ENCODE measurements at places on chromosomes 16 and 17.

GRCh38 chr17:68324114-68324513 is 32.8 kb downstream of the ARSG start:
- no peak for DNase-seq

- DNase-seq: peak; percentile 64
Measured at GRCh38 chr17:62986549-62986948, 20.5 kb downstream of the TANC2 start.

- DNase-seq: no peak
Measured at GRCh38 chr16:1184156-1184868, 31.4 kb downstream of the CACNA1H start.

DNA sequence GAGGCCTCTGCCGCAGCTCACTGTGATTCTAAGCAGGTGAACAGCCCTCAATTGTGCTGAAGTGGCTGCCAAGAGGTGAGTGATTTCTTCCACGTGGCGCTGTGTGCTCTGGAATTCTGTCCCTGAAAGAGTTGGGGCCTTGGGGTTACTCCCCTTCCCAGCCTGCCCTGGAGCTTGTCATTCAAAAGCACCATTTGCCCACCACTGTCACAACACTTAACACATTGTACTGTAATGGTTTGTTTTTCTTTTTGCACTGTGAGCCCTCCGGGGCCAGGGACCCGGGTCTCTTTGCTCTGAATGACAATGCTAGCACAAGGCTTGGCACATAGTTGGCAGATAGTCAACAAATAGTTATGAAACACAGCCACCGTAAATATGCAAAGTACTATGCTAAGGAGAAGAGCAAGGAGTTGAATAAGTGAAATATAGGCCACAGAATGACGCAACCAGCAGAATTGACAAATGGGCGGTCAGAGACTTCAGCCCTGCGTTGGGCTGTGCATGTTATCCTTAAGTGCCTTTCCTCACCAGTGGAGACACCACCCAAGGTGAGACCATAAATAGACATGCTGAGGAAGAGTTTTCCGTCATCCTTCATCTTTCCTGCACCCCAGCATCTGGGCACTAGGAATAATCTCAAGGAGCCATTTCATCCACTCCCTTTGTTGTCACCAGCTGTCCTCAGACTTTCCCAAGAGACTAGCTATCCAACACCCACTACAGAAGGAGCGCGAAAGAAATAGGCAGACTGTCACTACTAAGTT is 112.0 kb upstream of the DNAH9 start:
- DNase-seq: no peak

GRCh38 chr17:19718041-19718612 is 1.7 kb upstream of the SLC47A2 start:
- DNase-seq: no peak

GRCh38 chr17:27895940-27896535 is 2.9 kb upstream of the LYRM9 start:
- no peak for DNase-seq
